ENCODE measurements at places on chromosomes 1 and 21.

- no peak for DNase-seq
These were observed 45.3 kb upstream of the SAMSN1 start for GRCh38 chr21:14591377-14591776.

DNA sequence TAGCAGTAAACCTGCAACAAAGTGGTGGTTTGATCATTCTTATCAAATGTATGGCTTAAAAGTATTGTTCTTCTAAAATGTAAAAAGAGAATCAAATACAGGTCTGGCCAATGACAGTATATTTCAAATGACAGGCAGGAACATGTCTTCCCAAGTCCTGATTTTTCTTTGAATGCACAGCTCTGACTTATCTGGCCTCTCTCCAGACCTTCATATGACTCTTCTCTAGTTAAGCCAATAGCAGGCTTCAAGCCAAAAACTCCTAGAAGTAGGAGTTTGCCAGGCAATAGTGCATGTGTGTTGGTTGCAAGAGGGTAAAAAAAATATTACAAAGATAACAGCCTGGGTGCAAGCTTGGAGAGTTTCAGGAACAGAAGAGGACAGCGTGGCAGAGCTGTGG is 345.5 kb downstream of the SMYD3 start:
- DNase-seq = no peak

- no peak for DNase-seq
These were observed 70.2 kb downstream of the SWT1 start for GRCh38 chr1:185227161-185227560.

- no peak for DNase-seq
These were observed at the start of gene UAP1 for GRCh38 chr1:162561616-162562469. Gene UAP1 (plus strand): TSS chr1:162561722. CDS start chr1:162566069, 4,347 bp downstream.

GRCh38 chr21:42310411-42311001 is 4.7 kb downstream of the TFF3 start:
- no peak for DNase-seq

All from activated CD8-positive, alpha-beta memory T cell treated with anti-CD3 and anti-CD28 coated beads for 24 hours (primary cell).